ENCODE measurements at places on chromosomes 7 and 10.

DNA sequence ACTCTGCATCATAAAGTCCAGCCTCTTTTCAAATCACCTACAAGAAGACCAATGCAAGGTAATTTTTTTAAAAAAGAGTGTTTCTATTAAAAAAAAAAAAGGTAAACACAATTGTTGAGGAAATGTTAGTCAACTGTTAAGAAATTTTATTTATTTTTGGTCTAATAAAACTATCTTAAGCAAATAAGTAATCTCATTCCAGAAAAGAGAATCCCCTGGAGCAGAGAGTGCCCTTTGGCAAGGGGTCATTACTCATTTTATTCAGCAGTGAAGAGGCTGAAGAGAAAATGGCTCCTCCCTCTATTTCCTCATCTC, 63.4 kb upstream of the GSDME start:
- no peak for DNase-seq

DNA sequence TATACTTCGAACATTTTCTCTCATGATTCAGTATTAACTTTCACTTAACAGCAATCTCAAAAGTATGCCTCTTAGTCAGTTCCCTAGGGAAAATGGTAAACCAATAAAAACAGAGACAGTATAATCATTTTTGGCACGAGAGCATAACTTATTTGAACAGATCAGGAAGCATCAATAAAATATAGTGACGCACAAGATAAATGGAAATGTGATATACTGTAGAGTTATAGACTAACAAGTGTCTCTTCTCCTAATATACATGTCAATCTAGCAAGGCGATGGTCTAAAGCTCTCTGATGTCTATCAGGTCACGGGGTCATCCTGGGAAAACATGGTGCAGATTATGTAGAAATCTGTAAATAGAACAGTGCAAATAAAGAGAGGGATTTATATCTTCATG, 131.6 kb downstream of the HGF start:
- DNase-seq, result no peak

DNA sequence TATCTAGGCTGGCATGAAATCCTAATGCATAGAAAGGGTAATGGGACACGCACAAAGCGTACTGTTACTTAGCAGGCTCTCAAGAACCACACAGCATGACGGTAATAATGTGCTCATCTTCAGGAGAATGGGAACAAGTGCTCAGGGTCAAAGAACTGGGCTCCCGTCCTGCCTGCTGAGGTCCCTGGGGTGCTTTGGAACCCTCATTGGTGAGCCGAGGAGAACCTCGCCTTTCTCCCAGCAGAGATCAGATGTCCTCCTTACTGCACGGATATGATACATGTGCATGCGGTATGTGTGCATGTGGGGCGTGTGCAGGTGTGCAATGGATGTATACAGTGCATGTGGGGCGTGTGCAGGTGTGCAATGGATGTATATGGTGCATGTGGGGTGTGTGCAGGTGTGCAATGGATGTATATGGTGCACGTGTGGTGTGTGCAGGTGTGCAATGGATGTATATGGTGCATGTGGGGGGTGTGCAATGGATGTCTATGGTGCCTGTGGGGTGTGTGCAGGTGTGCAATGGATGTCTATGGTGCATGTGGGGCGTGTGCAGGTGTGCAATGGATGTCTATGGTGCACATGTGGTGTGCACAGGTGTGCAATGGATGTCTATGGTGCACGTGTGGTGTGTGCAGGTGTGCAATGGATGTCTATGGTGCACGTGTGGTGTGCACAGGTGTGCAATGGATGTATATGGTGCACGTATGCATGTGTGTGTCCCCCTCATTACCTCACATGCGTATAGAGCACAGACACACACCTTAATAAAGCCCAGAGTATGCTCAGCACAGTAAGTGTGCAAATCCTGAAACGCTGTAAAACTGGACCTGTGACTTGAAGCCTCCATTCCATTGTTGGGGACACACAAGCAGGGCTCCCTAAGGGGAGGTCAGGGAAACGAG, 336.3 kb downstream of the PTPRN2 start:
- no peak for DNase-seq

- no peak for DNase-seq
These were observed 115.6 kb downstream of the DPP6 start for GRCh38 chr7:154167807-154168206.

DNA sequence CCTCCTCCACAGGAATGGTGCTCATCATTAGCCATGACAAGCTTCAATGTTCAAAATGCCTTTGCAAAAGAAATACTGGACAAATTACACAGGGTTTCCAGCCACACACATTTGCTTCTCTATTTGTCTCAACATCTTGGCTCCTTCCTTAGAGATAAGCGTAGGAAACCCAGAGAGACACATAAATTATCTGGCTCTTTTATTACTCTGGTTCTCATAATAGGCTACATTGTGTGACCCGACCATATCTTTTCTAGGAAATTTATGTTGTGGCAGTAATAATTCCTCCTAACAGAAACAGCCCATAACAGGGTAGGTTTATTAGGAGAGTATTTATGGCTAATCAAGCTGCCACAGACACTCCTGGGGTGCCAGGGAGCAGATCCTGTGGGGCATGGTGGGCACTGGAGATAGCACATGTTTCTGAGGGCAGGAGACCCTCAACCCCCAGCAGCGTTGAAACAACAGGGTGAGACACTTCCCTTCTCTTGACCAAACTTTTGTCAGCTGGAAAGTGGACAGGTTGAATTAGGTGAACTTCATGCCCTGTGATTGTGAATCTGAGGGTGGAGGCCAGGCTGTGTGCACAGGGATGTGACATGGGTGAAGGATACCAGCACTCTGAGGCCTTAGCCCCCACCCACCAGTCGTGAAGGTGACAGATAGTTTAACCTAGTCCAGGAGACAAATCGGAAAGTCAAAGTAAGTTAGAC, 295.9 kb upstream of the ZNF32 start:
- DNase-seq, result no peak

GRCh38 chr10:13422800-13423199, 74.7 kb upstream of the SEPHS1 start:
- no peak for DNase-seq

DNA sequence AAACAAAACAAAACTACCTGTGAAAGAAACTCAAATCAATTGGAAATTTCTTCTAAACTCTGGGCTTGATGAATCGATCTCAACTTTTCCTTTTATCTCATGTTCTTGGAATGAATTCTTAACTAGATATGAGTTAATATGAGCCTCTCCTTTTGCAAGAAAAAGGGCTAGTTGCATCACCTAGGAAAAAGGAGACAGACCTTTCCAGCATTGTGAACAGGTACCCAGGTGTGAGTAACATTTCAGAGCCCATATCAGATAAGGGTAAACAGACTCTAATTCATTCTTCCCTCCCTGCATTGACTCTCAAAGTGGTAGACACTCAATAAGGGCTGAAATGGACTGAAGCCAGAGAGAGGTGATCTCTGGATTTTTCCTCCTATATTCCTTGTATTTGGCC, 103.8 kb upstream of the AGR3 start:
- no peak for DNase-seq

DNA sequence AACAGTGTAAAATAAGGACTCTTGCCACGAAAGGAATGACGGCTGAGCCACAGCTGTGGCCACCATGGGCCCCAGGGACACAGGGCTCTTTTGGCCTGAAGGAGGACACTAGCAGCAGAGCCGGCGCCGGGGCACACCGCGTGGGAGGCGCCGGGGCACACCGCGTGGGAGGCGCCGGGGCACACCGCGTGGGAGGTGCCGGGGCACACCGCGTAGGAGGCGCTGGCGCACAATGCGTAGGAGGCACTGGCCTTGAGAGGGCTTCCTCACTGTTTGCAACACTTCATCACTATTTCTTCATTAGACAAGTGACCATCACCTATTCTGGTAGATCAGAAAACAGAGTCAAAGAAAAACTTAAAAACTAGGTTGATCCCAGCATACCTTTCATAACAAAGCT, 23.4 kb downstream of the ESYT2 start:
- DNase-seq, result no peak

GRCh38 chr10:130773941-130774340, 537.6 kb downstream of the TCERG1L start:
- DNase-seq, result no peak

DNA sequence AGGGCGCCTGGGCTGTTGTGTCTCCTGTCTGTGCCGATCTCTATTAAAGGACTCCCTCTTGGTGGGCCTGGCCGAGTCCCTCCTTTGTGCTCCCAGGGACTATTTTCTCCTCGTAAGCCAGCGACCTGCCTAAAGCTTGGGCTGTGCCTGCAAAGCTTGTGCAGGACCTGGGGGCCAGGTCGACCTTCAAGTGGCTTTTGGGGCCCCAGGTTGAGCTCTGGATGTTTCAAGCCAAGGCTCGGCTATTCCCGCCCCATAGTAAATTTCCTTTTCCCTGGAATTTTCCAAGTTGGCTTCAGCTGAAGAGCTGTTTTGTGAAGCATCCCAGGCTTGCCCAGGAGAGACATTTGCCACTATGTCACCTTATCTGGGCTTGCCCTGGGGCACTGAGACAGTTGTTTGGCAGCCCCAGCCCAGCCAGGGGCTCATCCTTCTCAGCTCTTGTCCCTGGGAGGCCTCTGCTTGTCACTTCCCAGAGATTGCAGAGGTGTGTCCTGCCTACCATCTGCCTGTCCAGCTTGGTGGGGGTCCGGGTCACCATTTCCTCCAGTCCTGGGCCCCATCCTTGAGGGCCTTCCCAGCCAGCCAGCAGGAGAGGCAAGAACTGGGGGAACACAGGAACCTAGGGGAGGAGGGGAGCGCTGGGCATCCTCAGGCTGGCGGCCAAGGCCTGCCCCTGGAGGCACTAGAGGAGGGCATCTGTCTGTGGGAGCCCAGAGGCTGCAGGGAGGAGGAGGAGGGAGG, 20.2 kb downstream of the ZMIZ2 start:
- no peak for DNase-seq

- no peak for DNase-seq
These were observed 46.7 kb downstream of the BMPR1A start for GRCh38 chr10:86803156-86803555.

- DNase-seq, result no peak
These were observed 36.6 kb upstream of the CYP2C19 start for GRCh38 chr10:94725871-94726270.

- DNase-seq, result no peak
These were observed 850.9 kb downstream of the LRMDA start for GRCh38 chr10:76282061-76283025.

- no peak for DNase-seq
These were observed 468.0 kb downstream of the MAGI2 start for GRCh38 chr7:78985509-78985908.

DNA sequence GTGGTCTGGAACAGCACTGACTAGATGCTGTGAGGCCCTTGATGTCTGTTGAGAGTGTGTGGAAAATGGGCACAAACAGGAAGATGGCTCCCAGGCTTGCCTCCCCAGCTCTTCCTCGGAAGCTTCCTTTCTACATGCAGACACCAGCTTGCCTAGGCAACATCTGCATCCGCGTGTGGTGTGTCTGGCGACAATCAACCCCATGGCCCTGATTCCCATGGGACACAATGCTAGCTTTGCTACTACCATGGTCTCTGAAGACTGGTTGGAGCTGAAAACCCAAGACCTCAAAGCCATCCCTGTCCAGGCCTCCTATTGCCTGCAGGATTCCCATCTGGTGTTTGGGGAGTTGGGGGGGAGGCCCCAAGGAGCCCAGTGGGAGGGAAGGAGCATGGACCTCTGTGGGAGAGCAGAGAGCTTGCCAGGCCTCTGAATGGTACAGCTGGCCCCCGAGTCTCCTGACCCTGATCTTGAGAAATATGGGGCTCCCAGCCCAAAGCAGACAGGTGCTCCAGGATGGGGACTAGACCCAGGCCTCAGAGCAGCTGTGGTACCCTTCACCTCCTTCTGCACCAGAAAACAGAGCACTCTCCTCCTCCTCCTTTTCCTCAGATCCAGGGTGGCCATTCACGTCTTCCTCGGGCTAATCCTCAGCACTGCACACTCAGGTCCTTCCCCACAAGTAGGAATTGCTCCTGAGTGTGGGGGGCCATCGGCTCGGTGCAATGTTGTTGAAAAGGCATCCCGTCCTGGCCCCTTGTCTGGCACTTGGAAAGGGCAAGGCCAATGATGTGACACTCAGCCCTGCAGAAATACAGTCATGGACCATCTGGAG, 57.6 kb downstream of the ARHGAP22 start:
- DNase-seq, result no peak

DNA sequence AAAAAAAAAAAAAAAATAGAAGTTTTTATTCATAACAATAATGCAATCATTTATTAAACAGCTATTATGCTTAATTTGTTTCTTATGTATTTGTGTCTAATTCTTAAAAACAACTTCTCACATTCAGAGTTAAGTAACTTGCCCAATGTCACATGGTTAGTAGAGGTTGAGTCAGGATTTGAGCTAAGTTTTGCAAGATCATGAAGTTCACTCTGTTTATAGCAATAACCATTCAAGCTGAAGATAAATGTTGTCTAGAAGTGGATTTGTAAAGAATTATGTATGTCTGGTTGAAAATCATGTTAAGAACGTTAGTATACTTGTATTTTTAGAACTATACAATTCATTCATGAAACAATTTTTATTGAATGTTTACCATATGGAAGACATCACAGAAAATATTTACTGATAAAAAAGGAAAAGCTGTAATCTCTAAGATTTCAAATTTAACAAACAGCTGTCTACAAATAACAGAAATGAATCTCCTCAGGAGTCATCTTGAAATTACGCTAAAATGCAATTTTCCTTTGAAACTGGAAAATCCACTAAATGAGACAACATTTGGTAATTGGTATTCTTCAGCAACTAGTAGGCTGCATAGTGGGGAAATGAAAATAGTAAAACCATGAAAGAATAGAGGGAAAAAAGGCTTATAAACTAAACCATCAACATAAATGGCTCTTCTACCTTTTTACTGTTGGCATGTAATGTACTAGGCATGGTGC, 70.5 kb upstream of the AHR start:
- no peak for DNase-seq

DNA sequence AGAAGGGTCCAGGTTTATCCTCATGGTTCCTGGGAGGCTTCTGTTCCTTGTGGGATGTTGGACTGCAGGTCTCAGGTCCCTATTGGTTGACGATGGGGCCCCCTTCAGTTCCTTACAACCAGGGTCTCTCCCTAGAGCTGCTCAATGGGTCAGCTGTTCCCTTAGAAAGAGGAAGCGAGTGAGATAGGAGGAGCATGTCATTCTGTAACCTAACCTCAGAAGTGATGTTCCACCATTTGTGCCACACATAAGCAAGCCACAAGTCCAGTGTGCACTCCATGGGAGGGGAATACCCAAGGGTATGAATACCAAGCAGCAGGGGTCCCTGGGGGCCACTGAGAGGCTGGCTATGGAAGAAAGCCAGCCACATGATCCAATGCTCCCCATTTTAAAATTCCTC, 192.7 kb downstream of the GATA3 start:
- no peak for DNase-seq

Data from cortex of kidney (tissue), 1 donor.